Fibroblast of lung (primary cell): ENCODE measurements at places on chromosomes 11 and 22. TPM values are rescaled to one million over a fixed set of nuclear protein-coding genes. Genes with fewer than 3 reads are reported as not detected.

FGF4 gene
- not detected in 2 replicates for total RNA-seq

CHRM4 gene
- under 0.01 TPM in 1 of 2 replicates, not detected in the other for total RNA-seq

GRIA4 gene
- total RNA-seq, result under 0.01 and 0.50 TPM in 2 replicates

OR4C45 gene
- total RNA-seq, result not detected in 2 replicates

CYB5R2 gene
- 16.2 and 17.2 TPM in 2 replicates for total RNA-seq

DNA sequence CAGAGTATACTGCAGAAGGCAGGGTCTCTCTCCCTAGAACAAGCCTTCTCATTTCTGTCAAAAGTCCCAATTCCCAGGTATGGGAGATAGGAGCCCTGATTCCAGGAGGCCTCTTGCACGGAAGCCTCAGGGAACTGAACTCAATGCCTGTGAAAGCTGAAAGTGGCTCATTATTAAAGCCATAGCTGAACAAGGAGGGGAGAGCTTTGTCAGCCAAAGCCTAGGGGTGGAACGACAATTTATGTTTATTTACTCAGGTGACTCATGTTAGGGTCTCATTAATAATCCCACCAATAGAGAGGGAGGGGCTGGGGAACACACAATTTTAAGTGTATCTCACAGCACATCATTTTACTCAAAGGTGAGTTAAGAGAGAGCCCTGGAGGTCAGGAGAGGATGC lies 44.9 kb downstream of the DSCAML1 start:
- DNase-seq, result no peak
- H3K4me1 ChIP-seq, result no peaks in the 10 kb centered on the region
- H3K4me3 ChIP-seq, result no peak overlapping the region
- no peak overlapping the region for H3K27ac ChIP-seq
- H3K36me3 ChIP-seq, result no peaks in the 10 kb centered on the region

DNA sequence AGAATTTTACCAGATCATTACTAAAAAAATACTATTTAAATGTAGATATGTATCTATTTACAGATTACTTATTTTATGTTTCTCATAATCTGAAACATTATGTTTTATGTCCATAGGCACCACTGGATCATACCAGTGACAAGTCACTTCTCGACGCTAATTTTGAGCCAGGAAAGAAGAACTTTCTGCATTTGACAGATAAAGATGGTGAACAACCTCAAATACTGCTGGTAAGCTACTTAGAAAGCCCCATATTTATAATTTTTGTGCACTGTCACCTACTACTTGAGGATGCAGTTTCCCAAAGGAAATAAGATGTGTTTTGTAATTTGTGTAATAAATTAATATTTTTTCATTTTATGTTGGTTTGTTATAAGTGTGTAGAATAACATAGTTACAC lies 42.6 kb downstream of the USP47 start:
- no peak overlapping the region for H3K4me3 ChIP-seq
- no peaks in the 10 kb centered on the region for H3K27me3 ChIP-seq
- no peaks in the 10 kb centered on the region for H3K4me1 ChIP-seq
- DNase-seq, result no peak

DNA sequence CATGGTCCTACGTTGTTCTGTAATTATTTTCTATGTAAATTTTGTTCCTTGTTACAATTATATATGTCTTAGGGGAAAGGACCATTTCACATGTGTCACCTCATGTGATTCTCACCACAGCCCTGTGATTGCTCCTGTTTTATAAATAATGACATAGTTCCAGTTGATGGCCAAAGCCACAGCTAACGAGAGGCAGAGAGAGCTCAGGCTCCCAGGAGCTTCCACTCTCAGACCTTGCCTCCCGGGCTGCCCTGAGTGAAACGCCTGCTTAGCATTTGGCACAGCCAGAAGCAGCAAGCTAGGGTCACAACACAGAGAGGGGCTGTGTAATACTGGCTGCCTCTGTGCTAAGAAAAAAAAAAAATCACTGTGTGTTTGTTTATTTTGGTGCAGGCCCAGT lies 5.9 kb downstream of the TMEM121B start:
- H3K27me3 ChIP-seq, result peaks cover 13% of the 10 kb centered on the region
- H3K27ac ChIP-seq, result no peak overlapping the region
- no peak for DNase-seq

GRCh38 chr11:33564856-33565453 lies 135.7 kb downstream of the C11orf91 start:
- DNase-seq, result no peak
- H3K4me1 ChIP-seq, result no peaks in the 10 kb centered on the region
- H3K4me3 ChIP-seq, result no peak overlapping the region
- H3K36me3 ChIP-seq, result no peaks in the 10 kb centered on the region

DNA sequence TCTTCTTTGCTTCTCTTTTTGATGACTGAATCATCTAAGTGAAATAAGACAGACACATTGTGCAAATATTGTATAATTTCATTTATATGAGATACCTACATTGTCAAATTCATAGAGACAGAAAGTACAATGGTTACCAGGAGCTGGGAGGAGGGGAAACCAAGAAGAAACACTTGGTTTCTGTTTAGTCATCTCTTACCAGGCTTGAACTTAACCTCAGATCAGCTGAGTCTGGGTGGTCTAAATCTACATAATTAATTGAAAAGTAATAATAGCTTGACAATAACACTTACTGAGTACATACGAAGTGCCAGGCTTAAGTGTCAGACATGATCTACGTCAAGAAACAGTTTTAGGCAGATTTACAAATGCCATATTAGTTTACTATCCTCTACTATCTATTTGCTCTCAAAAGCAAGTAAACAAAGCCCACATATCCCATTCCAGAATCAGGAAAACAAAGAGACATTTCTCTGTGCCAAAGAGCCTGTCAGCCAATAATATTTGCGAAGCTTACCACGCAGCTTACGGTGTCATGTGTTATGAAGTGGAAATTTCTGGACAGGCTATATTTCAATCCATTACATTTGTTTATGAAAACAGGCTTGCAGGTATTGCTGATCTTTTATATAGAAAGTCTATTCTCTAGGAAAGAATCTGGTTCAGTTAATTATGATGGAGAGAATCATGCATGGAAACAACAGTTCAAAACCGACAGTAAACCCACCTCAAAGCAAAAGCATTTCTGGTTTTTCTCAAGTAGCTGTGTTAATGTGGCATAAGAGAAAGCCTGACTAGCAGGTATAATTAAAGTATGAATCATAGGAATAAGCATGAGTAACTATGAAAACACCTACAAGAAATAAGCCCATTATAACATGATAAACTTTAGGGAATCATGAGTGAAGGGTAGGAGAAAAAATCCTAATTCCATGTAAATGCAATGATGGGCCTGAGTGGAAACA lies 2.7 kb upstream of the ARHGAP42 start:
- DNase-seq, result no peak
- H3K4me3 ChIP-seq, result no peak overlapping the region
- peaks cover 13% of the 10 kb centered on the region for H3K4me1 ChIP-seq
- H3K36me3 ChIP-seq, result no peaks in the 10 kb centered on the region
- no peak overlapping the region for H3K27ac ChIP-seq
- H3K27me3 ChIP-seq, result no peaks in the 10 kb centered on the region

GRCh38 chr11:70528046-70528793 lies 129.9 kb downstream of the CTTN start:
- no peak overlapping the region for H3K27ac ChIP-seq
- H3K4me1 ChIP-seq, result no peaks in the 10 kb centered on the region
- no peaks in the 10 kb centered on the region for H3K27me3 ChIP-seq
- H3K4me3 ChIP-seq, result no peak overlapping the region
- H3K36me3 ChIP-seq, result no peaks in the 10 kb centered on the region

DNA sequence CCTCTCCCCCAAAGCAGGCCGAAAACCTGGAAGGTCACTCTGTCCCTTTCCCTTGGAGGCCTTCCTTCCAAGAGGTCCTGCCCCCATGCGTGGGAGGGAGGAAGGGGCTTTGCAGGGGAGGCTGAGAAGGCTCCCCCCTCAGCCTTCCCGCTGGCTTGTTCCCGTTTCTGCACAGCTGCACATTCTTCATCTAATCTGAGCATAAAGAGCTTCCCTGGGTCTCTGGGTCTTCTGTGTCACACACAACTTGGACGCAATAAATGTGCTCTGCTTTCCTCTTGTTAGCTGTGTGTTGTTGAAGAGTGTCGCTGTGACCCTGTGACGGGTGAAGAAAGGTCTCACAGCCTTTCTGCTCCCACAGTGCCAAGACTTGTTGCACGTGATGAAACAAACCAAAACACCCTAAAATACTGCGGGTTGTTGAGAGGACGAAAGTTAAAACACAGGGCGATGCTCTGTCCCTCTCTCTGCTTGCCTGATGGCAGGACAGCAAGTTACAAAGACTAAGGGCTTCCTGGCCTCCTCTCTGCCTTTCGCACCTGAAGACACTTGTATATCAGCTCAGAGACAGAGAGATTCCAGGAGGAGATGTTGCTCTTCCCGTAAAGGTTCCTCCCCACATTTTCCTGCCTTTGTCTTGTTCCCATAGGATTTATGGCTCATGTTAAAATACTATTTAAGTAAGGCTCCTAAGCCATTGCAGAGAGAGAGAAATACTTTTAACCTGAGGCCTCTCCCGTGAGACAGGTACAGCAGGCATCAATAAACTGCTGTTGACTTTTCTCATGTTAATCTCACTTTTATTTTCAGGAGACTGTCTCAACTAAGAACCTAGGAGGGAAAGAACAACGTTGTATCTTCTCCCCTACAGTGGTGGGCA lies 15.4 kb upstream of the IFITM3 start:
- no peak for DNase-seq
- no peaks in the 10 kb centered on the region for H3K4me1 ChIP-seq
- no peak overlapping the region for H3K27ac ChIP-seq
- H3K36me3 ChIP-seq, result no peaks in the 10 kb centered on the region

GRCh38 chr22:41009222-41009948 lies 58.2 kb downstream of the RBX1 start:
- H3K4me3 ChIP-seq, result no peak overlapping the region
- no peak overlapping the region for H3K27ac ChIP-seq
- DNase-seq, result peak; percentile 74
- H3K4me1 ChIP-seq, result peaks cover 3% of the 10 kb centered on the region

- no peak for DNase-seq
- no peaks in the 10 kb centered on the region for H3K27me3 ChIP-seq
Measured at GRCh38 chr11:70612459-70613141, 214.3 kb downstream of the CTTN start.

DNA sequence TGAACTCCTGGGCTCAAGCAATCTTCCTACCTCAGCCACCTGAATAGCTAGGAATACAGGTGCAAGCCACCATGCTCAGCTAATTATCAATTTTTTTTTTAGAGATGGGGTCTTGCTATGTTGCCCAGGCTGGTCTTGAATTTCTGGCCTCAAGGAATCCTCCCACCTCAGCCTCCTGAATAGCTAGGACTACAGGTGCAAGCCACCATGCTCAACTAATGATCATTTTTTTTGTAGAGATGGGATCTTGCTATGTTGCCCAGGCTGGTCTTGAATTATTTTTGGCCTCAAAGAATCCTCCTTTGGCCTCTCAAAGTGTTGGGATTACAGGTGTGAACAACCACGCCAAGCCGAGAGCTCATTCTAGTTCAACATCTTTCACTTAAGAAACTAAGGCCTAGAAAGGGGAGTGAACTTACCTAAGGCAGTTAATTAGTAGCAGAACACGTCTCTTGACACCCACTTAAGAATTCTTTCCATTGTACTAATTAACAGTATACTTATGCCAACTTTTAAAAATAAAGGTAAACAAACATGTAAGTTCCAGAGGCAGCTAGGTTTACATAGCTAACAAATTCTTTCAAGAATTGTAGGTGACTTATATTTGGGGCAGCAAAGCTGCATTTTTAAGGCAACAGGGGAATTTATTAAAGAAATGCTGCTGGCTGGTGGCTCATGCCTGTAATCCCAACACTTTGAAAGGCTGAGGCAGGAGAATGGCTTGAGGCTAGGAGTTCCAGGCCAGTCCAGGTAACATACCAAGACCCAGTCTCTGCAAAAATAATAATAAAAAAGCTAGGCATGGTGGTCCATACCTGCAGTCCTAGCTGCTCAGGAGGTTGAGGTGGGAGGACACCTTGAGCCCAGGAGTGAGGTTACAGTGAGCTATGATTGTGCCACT lies 9.6 kb downstream of the ZBED5 start:
- H3K4me1 ChIP-seq, result no peaks in the 10 kb centered on the region
- H3K36me3 ChIP-seq, result no peaks in the 10 kb centered on the region
- no peak for DNase-seq
- no peak overlapping the region for H3K27ac ChIP-seq

DNA sequence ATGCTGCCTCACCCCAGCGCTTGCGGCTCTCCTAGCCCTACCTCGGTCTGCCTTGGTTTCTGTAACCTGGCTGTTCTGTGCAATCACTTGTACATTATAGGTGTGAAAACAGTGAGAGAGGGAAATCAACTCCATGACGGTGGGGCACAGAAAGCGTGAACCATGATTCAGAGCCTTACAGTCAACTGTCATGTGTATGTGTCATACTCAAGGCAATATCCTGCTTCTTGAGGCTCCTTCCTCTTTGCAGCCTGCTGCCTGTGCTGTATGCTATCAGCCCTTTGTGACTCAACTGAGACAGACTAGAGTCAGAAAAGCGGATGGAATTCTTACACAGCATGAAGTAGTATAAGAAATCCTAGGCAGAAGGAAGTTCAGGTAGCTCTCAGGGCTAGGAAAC lies 2.1 kb downstream of the NRIP3 start:
- peaks cover 22% of the 10 kb centered on the region for H3K27me3 ChIP-seq
- peak; percentile 68 for DNase-seq
- H3K36me3 ChIP-seq, result no peaks in the 10 kb centered on the region
- peak overlapping the region; percentile 9 for H3K27ac ChIP-seq
- H3K4me1 ChIP-seq, result peaks cover 7% of the 10 kb centered on the region

DNA sequence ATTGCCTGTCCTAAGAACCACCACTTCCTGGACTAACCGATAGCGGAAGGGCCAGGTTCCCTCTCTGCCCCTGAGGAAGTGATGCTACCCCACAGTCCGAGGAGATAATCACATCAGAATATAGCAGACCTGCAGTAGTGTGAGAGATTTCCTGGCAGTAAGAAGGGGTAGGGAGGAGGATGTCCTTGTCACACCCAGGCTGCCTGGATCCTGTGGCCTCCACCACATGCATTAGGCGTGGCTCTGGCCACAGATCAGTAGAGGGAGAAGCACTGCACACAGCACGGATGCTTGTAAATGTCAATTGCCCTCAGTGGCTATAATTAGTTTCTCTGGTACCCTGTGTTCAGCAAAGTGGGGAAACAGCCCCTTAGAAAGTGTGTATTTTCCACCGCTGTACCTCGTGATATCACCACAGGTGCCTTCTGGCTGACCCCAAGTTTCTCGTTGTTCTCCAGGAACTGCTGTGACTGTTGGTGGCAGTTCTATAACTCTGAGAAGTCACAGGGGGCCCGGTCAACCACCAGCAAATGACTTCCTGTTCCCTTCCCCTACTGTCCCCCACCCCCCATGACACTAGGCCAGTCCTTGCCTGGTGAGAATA lies 61.8 kb downstream of the UBASH3B start:
- peaks cover 16% of the 10 kb centered on the region for H3K4me1 ChIP-seq
- no peak for DNase-seq
- H3K4me3 ChIP-seq, result no peak overlapping the region
- no peaks in the 10 kb centered on the region for H3K27me3 ChIP-seq
- no peaks in the 10 kb centered on the region for H3K36me3 ChIP-seq

GRCh38 chr11:119056421-119056999 lies 495 bp downstream of the HYOU1 start:
- DNase-seq, result no peak
- H3K27ac ChIP-seq, result peak overlapping the region; percentile 89
- no peaks in the 10 kb centered on the region for H3K4me1 ChIP-seq
- H3K36me3 ChIP-seq, result peaks cover 25% of the 10 kb centered on the region
- peak overlapping the region; percentile 84 for H3K4me3 ChIP-seq
- no peaks in the 10 kb centered on the region for H3K27me3 ChIP-seq

GRCh38 chr11:17905477-17905876 lies 107.4 kb downstream of the SERGEF start:
- H3K4me3 ChIP-seq, result no peak overlapping the region
- no peaks in the 10 kb centered on the region for H3K4me1 ChIP-seq
- no peaks in the 10 kb centered on the region for H3K36me3 ChIP-seq
- no peak overlapping the region for H3K27ac ChIP-seq
